ENCODE measurements at places on chromosomes 1 and 21.

DNA sequence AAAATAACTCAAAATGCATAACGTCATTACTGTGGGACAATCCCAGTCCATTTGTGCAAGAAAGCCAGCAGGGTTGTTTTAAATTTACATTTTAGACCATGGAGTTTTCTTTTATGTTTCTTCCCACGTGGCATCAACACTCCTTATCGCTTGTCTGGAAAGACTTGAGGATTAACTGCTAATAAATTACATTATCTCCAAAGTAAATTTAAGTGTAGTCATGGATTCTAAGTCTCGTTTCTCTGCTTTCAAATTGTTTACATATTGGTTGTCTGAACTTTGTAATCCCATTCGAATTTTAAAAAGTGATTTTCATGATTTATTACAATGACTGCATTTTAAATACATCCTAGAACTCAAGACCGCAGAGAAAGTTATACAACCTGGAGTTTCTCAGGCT lies 119.3 kb upstream of the ADAMTS5 start:
- DNase-seq: no peak

GRCh38 chr1:18948048-18948912 lies 8.2 kb downstream of the IFFO2 start:
- no peak for DNase-seq

DNA sequence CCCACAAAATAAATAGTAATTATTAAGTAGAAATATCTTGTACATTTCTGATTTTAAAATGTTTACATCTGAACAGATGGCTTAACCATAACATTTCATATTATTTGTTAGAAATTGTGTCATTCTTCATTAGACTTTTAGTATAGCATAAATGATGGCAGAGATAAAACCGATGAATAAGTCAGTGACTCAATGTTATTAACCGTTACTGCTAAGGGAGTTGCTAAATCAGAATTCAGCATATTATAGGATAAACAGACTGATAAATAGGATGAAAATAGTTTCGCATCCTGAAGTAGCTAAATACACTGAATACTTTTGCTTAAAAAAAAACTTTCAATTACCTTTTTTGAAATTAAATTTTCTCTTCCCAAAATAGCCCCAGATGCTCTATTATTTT lies 610.6 kb upstream of the ZP4 start:
- no peak for DNase-seq

GRCh38 chr1:172381946-172382345 lies 38.5 kb upstream of the C1orf105 start:
- DNase-seq: no peak

GRCh38 chr1:53580009-53580400 lies 120.8 kb downstream of the DMRTB1 start:
- no peak for DNase-seq

- DNase-seq: no peak
These were observed 97.4 kb downstream of the KCNH1 start for GRCh38 chr1:211036381-211037060.
